ENCODE measurements at places on chromosomes 2 and 18. TPM values are rescaled to one million over a fixed set of nuclear protein-coding genes. Genes with fewer than 3 reads are reported as not detected.

- DNase-seq: no peak
Observed at GRCh38 chr2:176192351-176192750, 3.9 kb downstream of the HOXD1 start.

DNA sequence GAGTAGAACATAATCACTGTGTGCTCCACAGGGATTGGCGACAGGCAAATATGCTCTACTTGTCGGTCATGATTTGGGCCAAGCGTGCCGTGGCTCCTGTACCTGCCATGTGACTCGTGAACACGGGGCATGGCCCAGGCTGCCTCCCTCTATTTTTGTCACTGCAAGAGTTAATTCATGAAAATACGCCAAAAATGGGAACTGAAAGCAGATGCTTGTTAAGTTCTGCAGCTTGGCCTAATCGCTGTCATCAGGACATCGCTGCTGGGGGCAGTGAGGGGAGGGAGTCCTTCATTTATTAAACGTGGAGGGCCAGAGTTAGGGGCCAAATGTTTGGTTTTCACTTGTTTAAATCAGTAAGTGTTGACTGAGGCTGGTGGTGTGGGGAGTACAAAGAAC lies 177.8 kb downstream of the BCL2 start:
- no peak for DNase-seq

- DNase-seq: no peak
Observed at GRCh38 chr18:33532978-33533377, 45.0 kb upstream of the ASXL3 start.

DNA sequence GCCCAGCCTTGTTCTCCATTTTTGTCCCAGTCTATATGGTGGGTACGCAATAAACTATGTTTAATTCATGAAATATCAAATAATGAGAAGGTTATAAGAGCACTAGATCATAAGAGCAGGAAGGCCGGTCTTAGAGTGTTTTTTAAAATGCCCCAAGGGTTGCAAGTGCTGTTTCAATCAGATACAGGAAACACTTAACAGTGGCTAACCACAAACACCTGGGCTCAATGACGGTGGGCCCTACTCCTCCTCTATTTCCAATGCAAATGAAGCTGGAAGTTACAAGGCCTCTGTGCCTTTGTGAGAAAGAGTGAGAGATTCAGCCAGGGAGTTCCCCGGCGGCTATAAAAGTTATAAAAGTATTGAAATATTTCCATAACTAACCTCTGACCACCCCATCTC lies 18.9 kb upstream of the WDR33 start:
- DNase-seq: no peak

DNA sequence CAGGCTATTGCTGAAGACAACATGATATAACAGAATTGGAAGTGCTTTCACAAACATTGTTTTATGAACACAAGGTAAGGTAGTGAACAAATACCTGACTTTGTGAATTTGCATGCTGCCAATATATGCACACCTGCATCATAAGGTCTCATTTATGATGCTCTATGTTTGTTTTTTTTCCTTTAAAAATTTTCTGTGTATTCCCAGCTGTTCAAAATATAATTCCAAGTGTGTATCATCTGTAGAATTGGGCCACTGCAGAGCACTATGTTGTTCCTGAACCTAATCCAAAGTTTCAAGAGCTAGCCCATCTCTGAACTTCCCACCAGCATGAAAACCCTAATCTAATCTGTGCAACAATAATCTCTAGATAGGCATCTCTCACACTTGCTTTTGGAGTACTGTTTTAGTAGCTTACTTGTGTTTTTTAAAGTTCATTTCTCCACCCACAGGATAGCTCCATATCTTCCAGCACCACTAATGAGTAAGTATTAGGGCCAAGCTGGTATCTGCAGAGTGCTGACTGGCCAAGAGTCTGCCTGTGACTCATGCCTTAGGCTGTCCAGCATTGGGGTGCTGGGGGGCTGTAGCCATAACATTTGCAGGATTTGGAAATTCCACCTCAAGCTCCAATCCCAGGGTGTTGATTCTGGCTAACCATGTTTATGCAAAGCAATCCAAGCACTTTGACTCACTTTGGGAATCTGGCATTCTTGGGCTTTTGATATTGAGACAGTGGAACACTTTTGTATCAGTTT lies 208.2 kb upstream of the REV1 start:
- DNase-seq: no peak

- no peak for DNase-seq
Observed at GRCh38 chr2:215994911-215995310, 18.4 kb downstream of the MREG start.

GRCh38 chr2:25740810-25741381 lies 67.5 kb upstream of the DTNB start:
- DNase-seq: no peak

DNA sequence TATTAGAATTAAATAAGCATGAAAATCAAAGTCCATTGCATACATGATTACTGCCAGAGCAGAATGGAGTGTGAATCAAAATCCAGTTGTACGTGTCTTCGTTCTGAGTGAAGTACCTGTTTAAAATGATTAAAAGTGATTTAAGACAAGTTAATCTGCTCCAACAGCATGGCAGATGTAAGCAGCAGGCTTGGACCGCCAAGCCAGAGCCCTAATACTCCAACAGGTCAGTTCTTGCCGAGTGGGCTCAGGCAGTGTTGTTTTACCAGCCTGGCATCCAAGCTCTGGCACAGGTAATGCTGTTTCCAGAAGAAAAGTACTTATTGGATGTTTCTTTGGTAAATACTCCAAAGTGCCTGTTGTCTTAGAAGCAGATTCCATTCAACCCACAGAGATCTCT lies 171.4 kb upstream of the EPAS1 start:
- DNase-seq: no peak

GRCh38 chr18:9700261-9700796 lies 7.8 kb upstream of the RAB31 start:
- DNase-seq: no peak

- no peak for DNase-seq
Observed at GRCh38 chr2:193523662-193524061, 1328.9 kb upstream of the TMEFF2 start.

DNA sequence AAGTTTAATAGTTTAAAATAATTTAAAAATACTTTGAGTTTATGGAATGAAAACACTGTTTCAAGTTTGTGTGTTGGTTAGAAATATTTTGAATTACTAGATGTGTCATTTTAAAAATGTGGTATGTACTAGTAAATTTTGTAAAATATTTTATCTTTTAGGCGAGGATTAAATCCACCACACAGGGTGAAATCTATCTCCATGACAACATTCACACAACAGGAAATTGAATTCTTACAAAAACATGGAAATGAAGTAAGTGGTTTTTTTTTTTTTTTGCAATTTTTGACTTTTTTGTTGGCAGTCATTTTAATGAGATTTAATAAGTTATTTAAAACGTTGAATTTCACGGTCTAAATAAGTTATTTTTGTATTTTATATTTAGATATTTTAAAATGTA lies 19.4 kb downstream of the AGFG1 start:
- no peak for DNase-seq

DNA sequence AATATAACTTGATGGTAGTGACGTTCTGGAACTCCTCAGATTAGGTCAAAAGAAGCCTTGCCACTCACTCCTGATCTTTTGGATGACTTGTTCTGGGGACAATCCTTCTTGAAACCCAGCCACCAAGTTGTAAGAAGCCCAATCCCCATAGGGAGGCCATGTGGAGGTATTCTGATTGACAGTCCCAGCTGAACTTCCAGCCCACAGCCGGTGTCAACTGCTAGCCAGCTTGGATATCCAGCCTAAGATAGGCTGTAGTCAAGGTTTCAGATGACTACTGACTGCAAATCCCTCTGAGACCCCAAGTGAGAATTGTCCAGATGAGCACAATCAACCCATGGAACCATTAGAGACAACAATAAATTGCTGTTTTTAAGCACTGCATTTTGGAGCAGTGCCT lies 31.4 kb downstream of the EIF2AK2 start:
- no peak for DNase-seq

DNA sequence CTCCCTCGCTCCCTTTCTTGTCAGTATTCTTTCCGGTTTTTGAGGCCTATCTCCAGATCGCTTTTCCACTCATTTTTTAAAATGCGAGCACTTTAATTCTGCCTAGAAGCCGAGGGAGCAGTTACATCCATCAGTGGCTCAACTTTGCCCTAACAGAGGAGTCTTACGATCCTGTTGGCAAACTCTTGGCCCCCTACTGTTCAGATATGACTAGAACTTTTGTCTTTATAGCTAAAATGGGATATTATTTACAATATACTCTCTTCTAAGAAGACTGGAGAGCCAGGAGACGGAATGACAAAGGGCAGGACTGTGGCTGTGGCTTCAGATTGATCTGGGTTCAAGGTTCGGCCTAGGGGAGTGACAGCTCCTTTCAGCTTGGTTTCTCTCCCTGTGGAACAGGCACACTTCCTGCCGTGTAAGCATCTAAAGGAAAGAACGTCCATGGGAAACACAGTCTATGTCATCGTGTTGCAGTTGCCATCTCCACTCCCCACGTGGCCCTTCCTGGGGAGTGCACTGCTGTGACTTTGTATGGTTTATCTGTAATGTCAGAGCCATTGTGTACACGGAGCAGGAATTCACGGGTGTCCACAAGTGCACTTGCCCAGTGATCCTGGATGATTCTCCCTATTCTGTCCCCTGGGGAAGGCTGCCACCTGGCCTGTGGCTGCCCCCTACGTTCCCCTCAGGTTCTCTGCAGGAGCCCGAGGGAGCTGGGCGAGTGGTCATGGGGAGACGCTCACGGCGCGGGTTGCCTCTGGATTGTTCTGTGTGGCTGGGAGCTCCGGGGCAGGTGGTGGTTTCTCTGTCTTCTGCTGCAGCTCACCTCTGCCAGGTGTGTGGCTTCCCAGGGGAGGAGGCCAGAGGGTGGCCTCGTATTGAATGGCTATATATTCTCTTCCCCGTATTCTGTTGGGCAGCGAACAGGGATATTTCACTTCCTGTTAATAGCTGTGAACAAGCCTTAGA lies 222.0 kb downstream of the LDLRAD4 start:
- no peak for DNase-seq

DNA sequence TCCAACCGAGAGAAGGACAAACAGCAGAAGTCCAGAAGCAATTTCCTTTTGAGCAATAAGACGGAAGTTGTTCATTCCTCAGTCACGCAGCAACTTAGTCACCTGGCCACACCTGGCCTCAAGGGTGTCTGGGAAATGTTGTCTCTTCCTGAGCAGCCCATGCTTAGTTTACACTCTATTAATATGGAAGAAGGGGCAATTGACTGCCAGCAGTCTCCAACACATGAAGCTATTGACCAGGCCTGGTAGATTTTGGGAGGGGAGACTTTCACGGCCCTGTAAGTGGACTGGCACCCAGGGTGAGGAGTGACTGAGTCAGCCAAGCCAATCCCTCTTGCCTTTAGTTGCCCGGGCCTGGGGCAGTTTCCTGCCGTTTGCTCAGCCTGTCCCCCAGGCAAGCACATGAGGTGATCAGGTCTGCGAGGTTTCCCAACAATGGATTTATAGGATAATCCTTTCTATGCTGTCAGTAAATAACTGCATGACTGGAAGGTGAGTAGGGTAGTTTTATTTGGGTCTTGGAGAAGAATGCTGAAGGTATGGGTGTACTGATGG lies 43.8 kb upstream of the PPP4R1 start:
- DNase-seq: no peak

GRCh38 chr2:53739032-53739431 lies 28.6 kb upstream of the CHAC2 start:
- DNase-seq: no peak

- DNase-seq: no peak
Observed at GRCh38 chr2:41782306-41783158, 265.3 kb upstream of the PKDCC start.

The ADD2 gene
- total RNA-seq: 1.7 TPM

The TLX2 gene
- total RNA-seq: not detected

The GKN2 gene
- not detected for total RNA-seq

The TSHZ1 gene
- total RNA-seq: 26.0 TPM

The C2orf68 gene
- 35.2 TPM for total RNA-seq

The NYAP2 gene
- total RNA-seq: 1.7 TPM

The PTMA gene
- total RNA-seq: 882 TPM

The ASTL gene
- total RNA-seq: 0.62 TPM
